ENCODE measurements at places on chromosomes 5 and 9.
A peak's percentile ranks its signal among the peaks of the same experiment; 100 is the strongest.

GRCh38 chr9:137878146-137878941, 762 bp downstream of the CACNA1B start:
- no peak for DNase-seq

DNA sequence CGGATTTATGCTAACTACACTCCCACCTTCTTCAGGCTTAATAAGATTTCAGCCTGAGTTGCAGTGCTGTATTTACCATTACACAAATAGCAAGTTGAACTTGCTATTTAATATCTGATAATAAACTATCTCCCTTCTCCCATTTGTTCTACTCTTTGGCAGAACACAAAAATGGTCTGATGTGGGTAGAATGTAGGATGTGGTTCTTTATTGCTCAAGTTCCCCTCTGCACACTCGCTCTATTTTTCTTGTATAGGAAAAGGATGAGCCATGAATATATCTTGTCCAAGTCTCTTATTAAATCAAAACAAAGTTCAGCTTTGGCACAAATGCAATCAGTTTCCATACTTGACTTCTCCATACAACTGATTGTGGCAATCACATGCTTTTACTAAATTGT, 37.2 kb upstream of the KIF2A start:
- no peak for DNase-seq

GRCh38 chr5:35041261-35041660, 6.5 kb downstream of the AGXT2 start:
- DNase-seq = no peak

DNA sequence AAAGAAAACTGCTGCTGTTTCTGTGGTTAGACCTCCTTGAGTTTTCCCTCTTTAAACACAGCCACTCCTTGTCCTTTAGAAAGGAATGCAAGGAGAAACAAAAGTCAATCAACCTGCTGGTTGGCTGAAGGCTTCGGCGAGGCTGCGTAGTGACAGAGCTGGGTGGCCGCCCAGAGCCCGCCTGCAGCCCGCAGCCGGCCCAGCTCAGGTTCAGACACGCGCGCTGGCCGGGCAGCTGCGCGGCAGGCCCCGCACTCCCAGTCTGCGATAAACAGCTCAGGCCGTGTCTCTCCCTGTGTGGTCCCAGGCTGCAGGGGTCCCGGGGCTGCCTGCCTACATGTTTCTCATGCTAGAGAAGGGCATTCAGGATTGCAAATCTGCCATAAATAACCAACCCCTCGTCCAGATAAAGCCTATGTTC, 115.4 kb downstream of the HSD17B3 start:
- no peak for DNase-seq

DNA sequence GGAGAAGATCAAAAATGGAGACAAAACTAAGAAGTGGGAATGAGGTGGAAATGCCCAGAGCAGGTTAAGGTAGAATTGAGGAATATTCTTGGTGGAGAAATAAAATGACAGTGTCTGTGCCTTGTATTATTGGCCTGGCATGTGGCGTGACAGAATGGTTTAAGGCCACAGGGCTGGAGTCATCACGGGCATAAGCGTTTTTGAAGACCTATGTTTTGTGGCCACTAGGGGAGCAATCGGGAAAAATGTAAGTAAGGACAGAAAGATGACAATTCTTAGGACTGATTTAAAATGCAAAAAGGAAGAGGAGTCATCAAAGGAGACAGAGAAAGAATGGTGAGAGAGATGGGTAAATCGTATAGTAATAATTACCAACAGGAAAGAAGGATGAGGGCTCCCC, 72.2 kb upstream of the EPB41L4A start:
- no peak for DNase-seq

- no peak for DNase-seq
These were observed 36.7 kb downstream of the CDK7 start for GRCh38 chr5:69271376-69271775.

GRCh38 chr9:124299515-124300090, 41.9 kb downstream of the NEK6 start:
- DNase-seq = no peak

DNA sequence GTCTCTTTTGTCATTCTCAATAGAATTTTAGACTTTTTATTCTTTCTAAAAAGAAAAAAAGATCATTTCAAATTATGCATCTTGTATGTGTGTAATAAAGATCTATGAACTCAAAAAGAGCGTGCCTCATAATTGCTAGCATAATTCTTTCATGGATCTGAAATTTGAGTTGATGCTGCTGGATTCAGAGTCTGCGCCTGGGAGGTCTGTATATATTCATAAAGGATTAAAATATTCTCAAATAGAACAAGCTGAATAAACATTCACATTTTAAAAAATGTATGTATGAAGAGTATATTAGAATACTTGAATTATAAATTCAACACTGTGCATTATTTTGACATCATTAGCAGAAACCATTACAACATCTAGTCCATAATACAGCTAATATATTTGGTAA, 297.8 kb upstream of the GRAMD2B start:
- no peak for DNase-seq

DNA sequence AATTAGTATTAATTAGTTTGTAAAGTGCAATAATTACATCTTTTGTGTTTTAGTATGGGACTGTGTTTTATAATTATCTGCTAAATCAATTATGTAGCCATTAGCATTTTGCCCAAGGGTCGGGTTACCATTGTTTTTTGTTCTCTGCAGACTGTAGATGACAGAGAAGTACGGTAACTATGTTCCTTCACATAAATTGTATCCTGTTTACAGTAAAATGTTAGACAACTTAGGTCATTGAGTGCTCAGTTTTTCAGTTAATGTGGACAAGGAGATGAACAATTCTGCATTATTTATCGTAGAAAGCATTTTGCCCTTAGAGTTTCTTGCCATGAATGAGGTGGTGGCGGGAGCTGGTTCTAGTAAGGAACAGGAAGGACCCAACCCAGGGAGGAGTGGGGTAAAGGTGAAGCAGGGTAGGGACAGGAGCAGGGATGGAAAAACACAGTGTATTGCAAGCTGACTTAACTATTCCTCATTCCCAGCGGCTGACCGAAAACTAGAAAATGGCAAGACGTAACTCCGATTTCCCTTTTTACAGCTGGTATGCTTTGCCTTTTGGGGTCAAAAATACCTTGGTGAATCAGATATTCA, 243.7 kb upstream of the SLC24A2 start:
- DNase-seq = no peak

GRCh38 chr5:1494780-1495524, 28.8 kb downstream of the LPCAT1 start:
- peak; percentile 43 for DNase-seq

DNA sequence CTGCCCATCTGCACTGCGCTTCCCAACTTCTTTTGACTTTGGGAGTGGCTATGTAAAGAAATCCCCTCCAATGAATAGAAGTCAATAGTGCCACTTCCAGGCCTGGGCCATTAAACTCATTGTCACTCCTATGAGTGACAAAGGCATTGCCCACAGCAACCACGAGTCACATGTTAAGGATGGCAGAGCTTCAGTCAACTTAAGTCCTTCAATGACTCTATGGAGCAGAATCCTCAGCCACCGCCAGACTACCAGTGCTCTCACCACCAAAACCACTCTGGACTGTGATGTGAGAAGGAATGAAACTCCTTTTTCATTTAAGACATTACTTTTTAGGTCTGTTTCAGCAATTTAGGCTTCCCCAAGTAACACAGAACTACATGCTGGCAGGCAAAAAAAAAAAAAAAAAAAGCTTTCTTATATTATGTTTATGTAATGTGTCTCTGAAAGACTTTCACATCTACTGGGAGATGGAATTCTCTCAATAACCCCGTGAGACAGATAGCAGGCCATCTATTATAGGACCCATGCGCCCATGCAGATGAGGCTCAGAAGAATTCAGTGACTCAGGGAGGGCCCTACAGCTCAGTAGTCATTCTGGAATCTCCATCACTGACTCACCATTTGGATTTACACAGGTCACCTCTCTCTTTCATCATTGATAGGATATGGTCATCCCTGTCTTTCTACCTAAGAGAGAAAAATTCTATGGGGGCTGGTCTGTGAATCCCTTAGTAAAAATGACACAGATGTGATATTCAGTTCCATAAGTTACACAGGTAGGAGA, 180.5 kb downstream of the CEMIP2 start:
- no peak for DNase-seq

Data from activated gamma-delta T cell treated with Interleukin-2 at 50 U/mL for 16 hours (primary cell).